ENCODE measurements at places on chromosomes 2 and 18.

GRCh38 chr18:68642003-68642402 lies 72.9 kb downstream of the TMX3 start:
- DNase-seq = no peak

GRCh38 chr2:195356026-195356425 lies 301.0 kb upstream of the SLC39A10 start:
- no peak for DNase-seq

DNA sequence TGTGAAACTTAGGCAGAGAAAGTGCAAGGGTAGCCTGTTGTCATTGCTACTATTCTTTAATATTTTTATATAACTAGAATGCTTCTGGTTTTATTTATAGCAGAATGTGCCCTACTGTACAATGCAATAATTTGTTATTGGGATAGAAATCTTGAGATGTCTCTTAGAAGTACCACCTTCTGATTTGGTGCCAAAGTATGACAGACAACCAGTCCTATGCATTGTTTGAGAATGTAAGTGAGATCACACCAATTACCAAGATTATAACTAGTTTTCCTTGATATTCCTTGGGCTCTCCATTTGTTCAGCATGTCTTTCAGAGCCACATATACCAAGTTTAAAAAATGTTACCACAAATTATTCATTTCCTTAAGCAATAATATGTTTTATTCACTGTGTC lies 399.7 kb downstream of the CPS1 start:
- DNase-seq = no peak

DNA sequence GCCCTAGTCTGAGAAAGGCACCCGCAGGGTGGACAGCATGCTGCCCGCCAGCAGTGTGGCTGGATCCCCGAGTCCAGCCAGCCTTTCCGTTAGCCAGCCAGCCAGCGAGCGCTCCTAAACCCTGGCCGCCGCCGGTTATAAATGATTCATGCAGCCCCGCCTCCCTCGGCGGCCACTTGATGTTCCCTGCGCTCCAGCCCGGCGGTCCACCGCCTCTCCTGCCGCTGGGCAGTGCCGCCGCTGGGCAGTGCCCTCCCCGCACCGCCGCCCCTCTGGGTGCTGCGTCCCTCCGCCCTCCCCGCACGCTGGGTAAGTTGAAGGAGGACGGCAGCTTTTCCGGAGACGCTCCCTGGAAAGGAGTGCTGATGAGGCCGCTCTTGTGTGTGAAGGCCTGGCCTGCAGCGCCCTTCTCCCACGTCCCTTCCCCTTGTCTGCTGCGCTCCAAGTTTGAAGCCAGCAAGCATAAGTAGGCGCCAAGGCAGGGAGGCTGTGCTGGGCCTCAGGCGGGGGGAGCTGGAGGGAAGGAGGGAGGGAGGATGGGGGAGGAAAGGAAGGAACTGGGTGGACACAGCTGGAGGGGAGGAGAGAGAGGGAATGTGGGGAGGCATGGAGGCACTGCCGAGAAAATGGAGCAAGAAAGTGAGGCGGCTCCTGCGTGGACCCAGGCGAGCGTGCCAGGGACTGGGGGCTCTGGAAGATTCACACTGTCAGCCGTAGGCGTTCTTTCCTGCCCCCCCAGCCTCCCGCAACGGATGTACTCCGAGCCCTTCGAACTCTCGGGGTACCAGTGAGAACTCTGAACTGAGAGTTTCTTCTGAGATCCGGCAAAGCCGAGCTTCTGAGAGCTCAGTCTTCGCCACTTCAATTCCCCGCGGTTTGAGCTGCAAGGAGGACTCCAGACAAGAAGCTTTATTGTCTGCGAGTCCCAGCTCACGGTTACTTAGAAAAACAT lies 131.9 kb downstream of the GLI2 start:
- DNase-seq = peak; percentile 64

- DNase-seq = no peak
These were observed 112.3 kb downstream of the COLEC12 start for GRCh38 chr18:388200-388599.
